ENCODE measurements at places on chromosomes 16 and 17. TPM values are rescaled to one million over a fixed set of nuclear protein-coding genes. Genes with fewer than 3 reads are reported as not detected.

DNA sequence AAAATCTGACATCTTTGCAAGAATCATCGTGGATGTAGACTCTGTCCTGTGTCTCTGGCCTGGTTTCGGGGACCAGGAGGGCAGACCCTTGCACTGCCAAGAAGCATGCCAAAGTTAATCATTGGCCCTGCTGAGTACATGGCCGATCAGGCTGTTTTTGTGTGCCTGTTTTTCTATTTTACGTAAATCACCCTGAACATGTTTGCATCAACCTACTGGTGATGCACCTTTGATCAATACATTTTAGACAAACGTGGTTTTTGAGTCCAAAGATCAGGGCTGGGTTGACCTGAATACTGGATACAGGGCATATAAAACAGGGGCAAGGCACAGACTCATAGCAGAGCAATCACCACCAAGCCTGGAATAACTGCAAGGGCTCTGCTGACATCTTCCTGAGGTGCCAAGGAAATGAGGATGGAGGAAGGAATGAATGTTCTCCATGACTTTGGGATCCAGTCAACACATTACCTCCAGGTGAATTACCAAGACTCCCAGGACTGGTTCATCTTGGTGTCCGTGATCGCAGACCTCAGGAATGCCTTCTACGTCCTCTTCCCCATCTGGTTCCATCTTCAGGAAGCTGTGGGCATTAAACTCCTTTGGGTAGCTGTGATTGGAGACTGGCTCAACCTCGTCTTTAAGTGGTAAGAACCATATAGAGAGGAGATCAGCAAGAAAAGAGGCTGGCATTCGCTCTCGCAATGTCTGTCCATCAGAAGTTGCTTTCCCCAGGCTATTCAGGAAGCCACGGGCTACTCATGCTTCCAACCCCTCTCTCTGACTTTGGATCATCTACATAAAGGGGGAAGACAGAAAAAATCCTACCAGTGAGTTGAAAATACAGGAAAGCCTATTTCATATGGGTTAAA, at the start of gene G6PC1:
Gene G6PC1, plus strand, starts transcription at position 340 of the 872 bp plus-strand sequence. Its CDS starts 78 bp downstream, at position 418.
- H3K4me3 ChIP-seq: no peak within 1 kb of the TSS
- H3K27me3 ChIP-seq: no peaks in the 10 kb centered on the region
- no peak within 1 kb of the TSS for H3K27ac ChIP-seq
- no peak for DNase-seq
- H3K36me3 ChIP-seq: no peaks in the 10 kb centered on the region
- no peaks in the 10 kb centered on the region for H3K4me1 ChIP-seq

GRCh38 chr16:27430923-27431484, 29.0 kb downstream of the IL21R start:
- H3K36me3 ChIP-seq: no peaks in the 10 kb centered on the region
- H3K4me3 ChIP-seq: no peak overlapping the region
- DNase-seq: no peak
- no peak overlapping the region for H3K27ac ChIP-seq

DNA sequence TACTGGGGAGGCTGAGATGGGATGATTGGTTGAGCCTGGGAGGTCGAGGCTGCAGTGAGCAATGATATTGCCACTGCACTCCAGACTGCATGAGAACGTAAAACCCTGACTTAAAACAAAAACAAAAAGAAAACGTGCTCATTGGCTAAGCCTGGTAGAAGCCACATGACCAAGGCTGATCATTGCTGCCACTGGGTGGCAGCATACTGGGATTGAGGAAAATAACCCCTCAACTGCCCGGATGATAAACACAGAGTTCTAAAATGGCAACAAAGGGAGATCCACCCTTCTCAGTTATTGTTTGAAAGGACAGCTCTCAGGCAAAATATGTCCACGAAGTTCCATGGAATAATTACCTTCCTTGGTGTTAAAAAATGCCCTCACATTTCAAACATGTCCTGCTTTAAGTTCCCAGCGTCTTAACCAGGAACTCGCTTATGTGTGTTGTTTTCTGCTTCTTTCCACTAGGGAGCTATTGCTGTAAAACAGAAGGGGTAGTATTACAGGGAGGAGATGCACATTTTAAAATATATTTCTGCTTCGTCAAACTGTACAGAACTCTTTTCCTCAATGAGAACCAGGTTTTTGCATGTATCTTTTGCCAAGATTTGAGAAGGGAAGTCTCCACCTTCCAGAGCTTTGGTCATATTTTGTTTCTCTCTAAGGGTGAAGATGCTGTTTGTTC, 675.3 kb downstream of the MAF start:
- no peak for DNase-seq
- no peaks in the 10 kb centered on the region for H3K27me3 ChIP-seq
- H3K4me3 ChIP-seq: no peak overlapping the region
- no peaks in the 10 kb centered on the region for H3K36me3 ChIP-seq
- H3K27ac ChIP-seq: no peak overlapping the region
- peaks cover 6% of the 10 kb centered on the region for H3K4me1 ChIP-seq

DNA sequence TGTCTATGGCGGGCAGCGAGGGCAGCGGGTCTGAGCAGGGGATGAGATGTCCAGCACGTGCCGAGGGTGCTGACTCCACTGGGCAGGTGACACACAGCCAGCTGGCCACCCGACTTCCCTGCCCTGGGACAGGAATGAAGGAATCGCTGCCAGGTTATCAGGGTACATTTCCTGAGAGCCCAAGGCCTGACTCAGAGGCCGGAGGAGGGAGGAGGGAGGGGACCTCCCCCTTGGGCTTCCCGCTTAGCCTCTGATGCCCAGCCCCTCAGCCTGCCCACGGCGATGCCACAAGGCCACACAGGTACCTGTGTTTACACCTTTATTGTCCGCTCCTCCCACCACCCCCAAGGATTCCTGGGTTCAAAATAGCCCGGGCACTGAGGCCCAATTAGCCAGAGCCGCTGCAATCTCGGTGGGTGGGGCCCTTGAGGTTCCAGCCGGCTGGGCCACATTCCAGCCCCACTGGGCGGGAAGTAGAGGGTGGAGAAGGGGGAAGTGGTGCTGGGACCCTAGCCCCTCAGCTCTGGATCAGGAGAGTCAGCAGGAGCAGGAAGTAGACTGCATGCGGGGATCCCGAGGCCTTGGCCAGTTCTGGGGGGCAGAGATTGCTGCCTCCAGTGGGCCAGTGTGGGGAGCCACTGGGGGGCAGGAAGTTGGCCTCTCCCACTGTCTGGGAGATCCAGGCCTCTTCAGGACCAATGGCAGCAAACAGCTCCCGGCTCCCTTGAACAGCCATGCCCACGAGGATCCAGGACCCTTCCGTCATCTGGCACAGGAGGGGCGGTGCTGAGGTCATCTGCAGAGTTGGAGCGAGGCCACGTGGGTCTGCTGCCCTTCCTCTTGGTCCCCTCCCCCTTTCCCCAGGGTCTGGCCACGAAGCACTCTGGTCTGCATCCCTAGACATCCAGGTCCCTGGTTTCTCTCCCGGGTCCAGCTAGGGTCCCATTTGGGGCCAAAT, 3.4 kb upstream of the PRSS8 start:
- H3K27me3 ChIP-seq: no peaks in the 10 kb centered on the region
- H3K27ac ChIP-seq: peak overlapping the region; percentile 88
- DNase-seq: peak; percentile 79
- H3K36me3 ChIP-seq: no peaks in the 10 kb centered on the region
- H3K4me1 ChIP-seq: peaks cover 7% of the 10 kb centered on the region

- no peaks in the 10 kb centered on the region for H3K27me3 ChIP-seq
- peaks cover 21% of the 10 kb centered on the region for H3K4me1 ChIP-seq
- peak overlapping the region; percentile 69 for H3K4me3 ChIP-seq
- peak; percentile 65 for DNase-seq
- no peaks in the 10 kb centered on the region for H3K36me3 ChIP-seq
These were observed 70.8 kb downstream of the ABR start for GRCh38 chr17:1108765-1109605.

- H3K36me3 ChIP-seq: no peaks in the 10 kb centered on the region
- H3K4me1 ChIP-seq: peaks cover 4% of the 10 kb centered on the region
- DNase-seq: no peak
- no peak overlapping the region for H3K4me3 ChIP-seq
These were observed 65.9 kb downstream of the PITPNC1 start for GRCh38 chr17:67442787-67443624.

GRCh38 chr16:660132-660458, 7.8 kb upstream of the RHOT2 start:
- DNase-seq: no peak
- H3K4me1 ChIP-seq: peaks cover 7% of the 10 kb centered on the region
- no peaks in the 10 kb centered on the region for H3K27me3 ChIP-seq
- H3K4me3 ChIP-seq: no peak overlapping the region
- no peaks in the 10 kb centered on the region for H3K36me3 ChIP-seq

DNA sequence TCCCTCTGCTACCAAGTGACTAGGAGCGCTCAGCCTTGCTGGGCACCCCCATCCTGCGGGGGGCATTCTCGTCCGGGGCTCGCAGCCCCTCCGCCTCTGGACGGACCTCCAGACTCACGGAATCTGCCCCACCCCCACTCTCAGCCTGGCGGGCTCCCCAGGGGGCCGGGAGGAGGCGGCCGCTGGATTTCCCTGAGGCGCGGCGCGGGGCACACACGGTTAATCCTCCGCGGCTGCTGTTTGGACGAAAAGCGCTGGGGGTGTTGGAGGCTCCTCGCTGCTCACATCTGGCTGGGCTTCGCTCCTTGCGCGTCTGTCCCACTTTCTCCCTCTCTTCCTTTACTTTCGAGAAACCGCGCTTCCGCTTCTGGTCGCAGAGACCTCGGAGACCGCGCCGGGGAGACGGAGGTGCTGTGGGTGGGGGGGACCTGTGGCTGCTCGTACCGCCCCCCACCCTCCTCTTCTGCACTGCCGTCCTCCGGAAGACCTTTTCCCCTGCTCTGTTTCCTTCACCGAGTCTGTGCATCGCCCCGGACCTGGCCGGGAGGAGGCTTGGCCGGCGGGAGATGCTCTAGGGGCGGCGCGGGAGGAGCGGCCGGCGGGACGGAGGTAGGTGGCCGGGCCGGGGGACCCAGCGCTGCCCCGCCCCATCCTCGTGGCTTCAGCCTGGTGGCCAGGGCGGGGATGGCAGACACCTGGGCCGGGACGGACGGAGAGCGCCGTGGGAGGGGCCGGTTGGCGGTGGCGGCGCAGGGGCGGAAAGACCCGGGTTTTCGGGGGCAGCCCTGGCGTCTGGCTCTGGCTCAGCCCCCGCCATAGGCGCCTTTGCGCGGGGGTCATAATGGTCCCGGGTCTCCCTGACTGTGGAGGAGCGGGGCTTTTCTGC, at the start of gene C1QTNF1:
Gene C1QTNF1, plus strand, starts transcription at position 284 of the 886 bp plus-strand sequence. CDS start 19,800 bp downstream, outside the sequence.
- peak within 1 kb of the TSS; percentile 42 for H3K4me3 ChIP-seq
- DNase-seq: peak; percentile 81
- H3K36me3 ChIP-seq: no peaks in the 10 kb centered on the region
- H3K27ac ChIP-seq: peak within 1 kb of the TSS; percentile 82
- peaks cover 16% of the 10 kb centered on the region for H3K4me1 ChIP-seq

DNA sequence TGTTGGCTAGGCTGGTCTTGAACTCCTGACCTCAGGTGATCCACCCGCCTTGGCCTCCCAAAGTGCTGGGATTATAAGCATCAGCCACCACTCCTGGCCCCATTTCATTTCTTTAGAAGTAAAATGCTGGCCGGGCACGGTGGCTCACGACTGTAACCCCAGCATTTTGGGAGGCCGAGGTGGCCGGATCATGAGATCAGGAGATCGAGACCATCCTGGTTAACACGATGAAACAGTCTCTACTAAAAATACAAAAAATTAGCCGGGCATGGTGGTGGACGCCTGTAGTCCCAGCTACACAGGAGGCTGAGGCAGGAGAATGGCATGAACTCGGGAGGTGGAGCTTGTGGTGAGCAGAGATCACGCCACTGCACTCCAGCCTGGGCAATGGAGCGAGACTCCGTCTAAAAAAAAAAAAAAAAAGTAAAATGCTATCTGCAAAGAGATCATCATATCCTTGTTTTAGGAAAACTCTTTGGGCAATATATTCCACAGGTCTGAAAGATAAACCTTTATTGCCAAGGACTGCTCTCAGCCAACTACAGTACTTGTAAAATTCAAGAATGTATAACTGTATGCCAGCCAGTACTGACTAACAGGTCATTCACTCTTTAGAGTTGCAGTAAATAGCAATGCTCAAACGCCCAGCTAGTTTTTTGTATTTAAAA, 3.8 kb downstream of the GJC1 start:
- no peaks in the 10 kb centered on the region for H3K36me3 ChIP-seq
- H3K27ac ChIP-seq: no peak overlapping the region
- H3K4me1 ChIP-seq: peaks cover 20% of the 10 kb centered on the region
- no peak for DNase-seq
- no peaks in the 10 kb centered on the region for H3K27me3 ChIP-seq

GRCh38 chr17:47695429-47696376, 1.7 kb downstream of the TBKBP1 start:
- H3K36me3 ChIP-seq: peaks cover 3% of the 10 kb centered on the region
- H3K27ac ChIP-seq: peak overlapping the region; percentile 68
- H3K4me3 ChIP-seq: peak overlapping the region; percentile 12
- DNase-seq: peak; percentile 59

GRCh38 chr17:43609613-43610385, 51.9 kb downstream of the MEOX1 start:
- no peaks in the 10 kb centered on the region for H3K4me1 ChIP-seq
- H3K36me3 ChIP-seq: no peaks in the 10 kb centered on the region
- no peaks in the 10 kb centered on the region for H3K27me3 ChIP-seq
- no peak for DNase-seq

GRCh38 chr17:62824290-62825131, 16.4 kb upstream of the MARCHF10 start:
- no peaks in the 10 kb centered on the region for H3K27me3 ChIP-seq
- no peak for DNase-seq
- no peak overlapping the region for H3K27ac ChIP-seq
- H3K4me1 ChIP-seq: no peaks in the 10 kb centered on the region
- H3K4me3 ChIP-seq: no peak overlapping the region

DNA sequence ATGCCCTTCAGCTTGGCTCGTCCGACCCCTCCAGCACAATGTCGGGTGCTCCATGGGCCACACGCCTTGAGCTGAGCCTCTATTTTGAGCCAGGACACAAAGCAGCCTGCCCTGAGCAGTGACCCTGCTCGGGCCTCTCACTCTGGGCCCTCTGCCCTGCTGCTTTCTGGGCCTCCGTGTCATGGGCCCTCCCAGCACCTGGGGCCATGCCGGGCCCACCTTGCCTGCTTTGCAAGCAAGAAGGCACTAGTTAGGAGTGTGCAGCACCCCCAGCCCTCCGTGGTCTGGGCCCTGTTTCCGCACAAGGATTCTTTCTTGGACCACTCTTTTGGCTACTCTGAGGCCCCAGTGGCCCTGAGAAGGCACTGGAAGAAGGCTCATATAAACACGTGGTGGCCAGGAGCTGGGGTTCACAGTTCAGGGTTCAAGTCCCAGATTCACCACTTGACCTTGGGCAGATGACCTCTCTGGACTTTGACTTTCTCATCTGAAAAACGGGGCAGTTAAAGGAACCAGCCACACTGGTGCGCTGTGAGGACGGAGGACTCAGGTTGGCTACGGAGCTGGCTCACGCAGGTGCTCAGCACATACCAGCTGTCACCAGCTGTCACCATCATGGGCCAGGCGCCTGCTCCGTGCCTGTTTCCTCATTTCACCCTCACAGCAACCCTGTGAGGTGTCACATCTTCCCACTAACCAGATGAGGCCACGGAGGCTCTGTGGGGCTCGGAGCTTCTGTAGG, 166.0 kb upstream of the GSE1 start:
- H3K27me3 ChIP-seq: no peaks in the 10 kb centered on the region
- H3K36me3 ChIP-seq: no peaks in the 10 kb centered on the region
- H3K27ac ChIP-seq: no peak overlapping the region

CCL7 gene
- total RNA-seq: 1.0 TPM

C17orf107 gene
- total RNA-seq: 4.5 TPM

CASKIN1 gene
- total RNA-seq: 0.09 TPM

NHLRC4 gene
- 7.0 TPM for total RNA-seq

TPSB2 gene
- 0.46 TPM for total RNA-seq

CCL1 gene
- total RNA-seq: not detected

GPR179 gene
- 0.31 TPM for total RNA-seq

AIPL1 gene
- total RNA-seq: not detected

Measured in lung (tissue), 17 donors.